ENCODE measurements at places on chromosomes 12 and 14.

- no peak for DNase-seq
Measured at GRCh38 chr12:130983328-130984017, 29.8 kb downstream of the ADGRD1 start.

GRCh38 chr12:25365340-25365730 is 114.6 kb upstream of the KRAS start:
- DNase-seq = no peak

- DNase-seq = no peak
Measured at GRCh38 chr12:110766311-110767154, 23.8 kb upstream of the PPP1CC start.

GRCh38 chr14:23033801-23034497 is 751 bp downstream of the PSMB5 start:
- no peak for DNase-seq

DNA sequence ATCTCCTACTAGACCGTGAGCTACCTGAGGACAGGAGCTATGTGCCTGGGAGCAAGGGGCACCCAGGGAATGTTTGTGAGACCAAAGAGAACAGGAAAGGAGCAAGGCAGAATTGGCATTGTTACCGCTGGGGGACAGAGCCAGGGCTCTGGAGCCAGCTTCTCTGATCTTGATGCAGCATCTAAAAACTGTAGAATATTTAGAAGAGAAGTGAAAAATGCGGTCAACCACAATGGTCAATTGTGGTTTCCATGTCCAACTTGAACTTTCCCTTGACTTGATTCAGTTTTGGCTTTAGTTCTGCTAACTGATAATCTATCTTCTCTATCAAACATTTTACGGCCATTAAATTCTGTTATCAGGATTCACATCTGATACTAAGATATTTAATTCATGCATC is 201.2 kb downstream of the ANO4 start:
- no peak for DNase-seq

DNA sequence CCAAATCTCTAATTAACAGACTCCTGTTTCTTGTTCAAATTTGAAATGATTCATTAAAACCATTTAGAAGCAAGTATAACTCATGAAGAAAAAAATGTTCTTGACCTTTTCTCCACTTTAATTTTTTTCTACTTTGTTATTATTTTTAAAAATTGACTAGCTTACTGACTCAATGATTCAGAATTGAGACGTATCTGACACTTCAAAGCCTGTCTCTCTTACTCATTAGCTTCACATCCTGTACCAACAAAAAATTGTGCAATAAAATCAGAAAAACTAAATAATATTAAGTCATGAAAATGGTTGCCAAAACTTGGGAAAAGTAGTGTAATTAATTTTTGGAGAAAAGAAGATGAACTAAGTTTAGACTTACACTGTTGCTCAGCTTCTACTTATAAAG is 331.2 kb downstream of the SLC16A7 start:
- no peak for DNase-seq

- no peak for DNase-seq
Measured at GRCh38 chr14:65357113-65357512, 55.4 kb upstream of the FUT8 start.

GRCh38 chr14:75361751-75362433 is 65.9 kb upstream of the JDP2 start:
- no peak for DNase-seq

GRCh38 chr12:101076921-101077320 is 133.1 kb downstream of the SLC5A8 start:
- no peak for DNase-seq

Measured in SK-N-MC (cell line).